ENCODE measurements at places on chromosomes 7 and 10.

- no peak for DNase-seq
Observed at GRCh38 chr10:117342641-117343040, 32.6 kb downstream of the PDZD8 start.

GRCh38 chr7:148763622-148764021, 64.9 kb downstream of the CUL1 start:
- no peak for DNase-seq

DNA sequence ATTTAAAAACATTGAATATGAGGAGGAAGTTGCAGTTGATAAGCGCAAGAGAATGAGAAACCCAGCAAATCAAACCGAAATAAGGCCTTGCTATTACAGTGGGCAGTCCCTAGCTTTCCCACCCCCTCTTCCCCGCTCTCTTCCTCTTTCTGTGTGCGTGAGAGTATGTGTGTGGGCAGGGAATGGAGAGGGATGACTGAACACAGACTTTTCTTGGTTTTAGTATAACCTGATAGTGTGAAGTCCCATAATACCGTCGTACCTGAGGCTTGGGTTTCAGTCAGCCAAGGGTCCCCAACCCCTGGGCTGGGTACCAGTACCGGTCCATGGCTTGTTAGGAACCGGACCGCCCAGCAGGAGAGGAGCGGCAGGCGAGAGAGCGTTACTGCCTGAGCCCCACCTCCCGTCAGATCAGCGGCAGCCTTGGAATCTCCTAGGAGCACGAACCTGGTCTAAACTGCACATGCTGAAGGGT, 255.3 kb downstream of the CELF2 start:
- no peak for DNase-seq

- DNase-seq: no peak
Observed at GRCh38 chr10:122656741-122657140, 42.9 kb downstream of the C10orf120 start.

DNA sequence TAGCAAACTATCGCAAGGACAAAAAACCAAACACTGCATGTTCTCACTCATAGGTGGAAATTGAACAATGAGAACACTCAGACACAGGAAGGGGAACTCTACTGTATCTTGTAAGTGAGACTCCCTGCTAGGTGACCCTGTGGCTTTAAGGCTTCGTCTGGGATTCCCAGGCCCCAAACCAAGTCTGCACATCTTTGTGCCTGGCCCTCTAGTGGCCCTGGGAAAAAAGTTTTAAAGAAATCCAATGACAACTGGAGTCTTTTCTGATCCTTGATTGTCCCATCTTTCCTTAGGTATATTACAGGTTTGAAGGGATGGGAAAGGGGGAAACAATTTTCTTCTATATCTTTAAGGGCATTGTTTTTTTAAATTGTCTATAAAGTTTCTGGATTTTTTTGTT, 10.6 kb upstream of the LIPM start:
- peak; percentile 46 for DNase-seq

GRCh38 chr10:31041011-31041410, 9.3 kb upstream of the ZNF438 start:
- DNase-seq: no peak

DNA sequence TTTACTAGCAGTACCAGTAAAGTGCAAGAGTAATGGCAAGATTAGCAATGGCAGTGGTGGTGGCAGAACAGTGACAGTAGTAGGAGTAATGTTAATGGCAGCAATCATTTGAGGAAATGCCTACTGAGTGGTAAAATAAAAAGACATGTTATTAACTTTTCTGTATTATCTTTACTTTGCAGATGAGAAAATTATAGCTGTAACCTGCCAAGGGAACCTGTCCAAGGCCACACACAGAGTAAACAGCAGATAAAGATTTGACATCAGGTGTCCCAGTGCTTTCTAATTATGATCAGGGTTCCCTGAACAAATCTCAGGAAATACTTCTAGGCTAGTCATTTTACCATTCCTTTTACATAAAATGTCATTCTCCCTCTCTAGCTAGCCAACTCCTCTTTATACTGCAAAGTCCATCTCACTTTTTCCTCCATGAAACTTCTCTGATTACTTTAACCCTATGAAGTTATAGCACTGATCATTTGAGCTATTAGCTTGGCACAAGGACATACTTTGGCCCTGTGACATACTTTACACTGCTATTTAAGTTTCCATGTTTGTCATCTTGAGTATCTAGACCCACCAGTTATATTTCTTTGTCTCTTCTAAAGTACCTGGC, 219.1 kb downstream of the TAX1BP1 start:
- no peak for DNase-seq

DNA sequence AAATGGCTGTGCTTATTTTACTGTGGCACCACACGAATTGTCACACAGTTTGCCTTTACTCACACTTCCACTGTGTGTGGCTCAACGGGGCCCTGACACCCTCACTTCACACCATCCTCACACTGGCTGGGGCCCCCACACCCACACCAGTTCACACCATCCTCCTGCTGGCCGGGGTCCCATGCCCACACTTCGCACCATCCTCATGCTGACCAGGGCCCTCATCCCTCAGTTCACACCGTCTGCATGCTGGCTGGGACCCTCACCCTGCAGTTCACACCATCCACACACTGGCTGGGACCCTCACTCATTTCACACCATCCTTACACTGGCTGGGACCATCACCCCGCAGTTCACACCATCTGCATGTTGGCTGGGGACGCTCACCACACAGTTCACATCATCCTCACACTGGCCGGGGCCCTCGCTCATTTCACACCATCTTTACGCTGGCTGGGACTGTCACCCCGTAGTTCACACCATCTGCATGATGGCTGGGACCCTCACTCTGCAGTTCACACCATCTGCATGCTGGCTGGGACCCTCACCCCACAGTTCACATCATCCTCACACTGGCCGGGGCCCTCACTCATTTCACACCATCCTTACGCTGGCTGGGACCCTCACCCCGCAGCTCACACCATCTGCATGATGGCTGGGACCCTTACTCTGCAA, 36.0 kb downstream of the BRI3 start:
- no peak for DNase-seq

GRCh38 chr10:103720328-103720963, 134.9 kb downstream of the SH3PXD2A start:
- no peak for DNase-seq

- DNase-seq: no peak
Observed at GRCh38 chr10:59279991-59280505, 82.3 kb downstream of the FAM13C start.

DNA sequence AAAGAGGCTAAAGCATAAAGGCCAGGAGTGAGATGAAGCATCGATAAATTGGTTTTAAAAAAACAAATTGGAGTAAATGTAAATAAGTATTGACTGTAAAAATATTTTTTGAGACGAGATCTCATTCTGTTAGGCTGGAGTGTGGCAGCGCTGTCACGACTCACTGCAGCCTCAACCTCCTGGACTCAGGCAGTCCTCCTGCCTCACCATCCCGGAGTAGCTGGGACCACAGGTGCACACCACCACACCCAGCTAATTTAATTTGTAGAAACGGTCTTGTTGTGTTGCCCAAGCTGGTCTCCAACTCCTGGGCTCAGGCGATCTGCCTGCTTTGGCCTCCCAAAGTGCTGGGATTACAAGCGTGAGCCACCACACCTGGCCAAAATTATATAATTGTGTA, 17.8 kb downstream of the HNRNPA2B1 start:
- DNase-seq: no peak

- DNase-seq: no peak
Observed at GRCh38 chr10:29199339-29199738, 89.5 kb upstream of the LYZL1 start.

GRCh38 chr10:43955002-43955596, 306.4 kb upstream of the ZNF32 start:
- no peak for DNase-seq

GRCh38 chr7:155173905-155174304, 103.8 kb downstream of the HTR5A start:
- no peak for DNase-seq

- DNase-seq: peak; percentile 55
Observed at GRCh38 chr7:73888959-73889358, 28.0 kb downstream of the TMEM270 start.

DNA sequence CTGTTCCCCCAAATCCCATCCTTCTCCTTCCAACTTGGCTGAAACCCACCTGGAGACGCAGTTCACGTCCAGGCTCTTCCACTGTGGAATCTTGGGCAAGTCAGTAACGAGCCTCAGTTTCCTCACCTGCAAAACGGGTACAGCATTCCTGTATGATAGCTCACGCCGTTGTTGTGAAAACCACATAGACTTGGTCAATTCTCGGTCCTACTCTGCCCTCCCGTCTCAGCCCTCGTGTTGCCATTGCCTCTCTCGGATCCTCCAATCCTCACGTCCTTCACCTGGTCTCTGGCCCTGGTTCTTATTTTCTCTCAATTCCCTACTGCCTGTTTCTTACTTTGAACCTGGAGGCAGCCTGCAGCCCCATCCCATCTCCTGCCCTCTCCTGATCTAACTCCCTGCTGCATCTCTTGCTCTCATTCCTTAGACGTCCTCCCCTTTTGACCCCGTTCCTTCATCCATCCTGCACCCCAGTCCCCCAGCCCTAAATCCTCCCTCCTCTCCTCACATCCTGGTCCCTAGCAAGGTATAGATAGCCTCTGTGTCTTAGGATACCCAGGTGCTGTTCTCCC, 2.0 kb upstream of the MUC12 start:
- DNase-seq: no peak

GRCh38 chr7:45681596-45682357, 107.6 kb downstream of the ADCY1 start:
- no peak for DNase-seq

DNA sequence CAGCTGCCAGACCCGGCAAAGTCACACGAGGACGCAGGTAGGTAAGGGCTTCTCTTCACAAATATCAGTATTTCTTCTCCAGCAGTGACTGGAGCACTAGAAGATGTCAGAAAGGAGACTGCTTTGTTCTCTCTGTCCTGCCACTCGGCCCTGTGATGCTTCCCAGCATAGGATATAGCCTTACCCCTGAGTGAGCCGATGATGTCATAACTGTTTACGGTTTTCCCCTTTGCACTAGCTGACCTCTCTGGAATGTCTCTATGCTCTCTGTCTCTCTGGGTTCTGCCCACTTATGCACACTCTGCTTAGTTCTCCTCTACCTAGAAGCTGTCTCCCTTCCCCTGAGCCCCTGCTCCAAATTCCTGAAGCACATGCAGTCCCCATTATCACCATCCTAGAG, 167.5 kb upstream of the PODXL start:
- DNase-seq: no peak

DNA sequence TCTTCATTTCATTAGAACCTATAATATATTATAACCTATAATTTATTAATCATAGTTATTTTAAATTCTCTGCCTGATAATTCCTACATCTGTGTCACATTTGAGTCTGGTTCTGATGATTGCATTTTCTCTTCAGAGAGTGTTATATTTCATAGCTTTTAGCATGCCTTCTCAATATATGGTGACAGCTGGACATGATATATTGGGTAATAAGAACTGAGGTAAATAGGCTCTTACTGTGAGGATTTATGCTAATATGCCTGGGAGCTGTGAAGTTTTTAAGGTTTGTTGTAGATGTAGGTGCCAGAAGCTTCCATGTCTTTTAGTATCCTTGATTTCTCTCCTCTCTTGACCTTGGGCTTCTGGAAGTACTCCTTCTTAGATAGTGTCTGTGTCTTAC, 325.9 kb upstream of the SEMA3D start:
- no peak for DNase-seq

GRCh38 chr10:86520871-86521677, 518 bp downstream of the WAPL start:
- DNase-seq: peak; percentile 51

DNA sequence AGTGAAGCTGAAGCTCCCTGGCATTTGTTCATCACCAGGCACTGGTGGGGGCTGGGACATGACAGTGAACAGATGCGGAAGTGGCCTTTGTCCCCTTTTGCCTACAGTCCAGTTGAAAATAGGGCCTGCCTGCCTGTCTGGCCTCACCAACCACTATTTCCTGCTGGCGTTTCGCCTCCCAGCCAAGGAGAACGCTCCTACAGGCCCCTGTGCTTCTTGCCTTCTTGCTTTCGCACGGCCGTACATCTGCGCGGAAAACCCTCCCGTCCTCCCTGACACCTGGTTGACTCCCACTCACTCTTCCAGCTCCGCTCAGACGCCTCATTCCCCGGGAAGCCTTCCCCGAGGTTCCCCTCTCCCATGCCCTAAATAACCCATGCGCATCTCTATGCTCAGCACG, 317.3 kb downstream of the PRPF18 start:
- DNase-seq: no peak

GRCh38 chr10:25954851-25955250, 20.8 kb downstream of the MYO3A start:
- no peak for DNase-seq

DNA sequence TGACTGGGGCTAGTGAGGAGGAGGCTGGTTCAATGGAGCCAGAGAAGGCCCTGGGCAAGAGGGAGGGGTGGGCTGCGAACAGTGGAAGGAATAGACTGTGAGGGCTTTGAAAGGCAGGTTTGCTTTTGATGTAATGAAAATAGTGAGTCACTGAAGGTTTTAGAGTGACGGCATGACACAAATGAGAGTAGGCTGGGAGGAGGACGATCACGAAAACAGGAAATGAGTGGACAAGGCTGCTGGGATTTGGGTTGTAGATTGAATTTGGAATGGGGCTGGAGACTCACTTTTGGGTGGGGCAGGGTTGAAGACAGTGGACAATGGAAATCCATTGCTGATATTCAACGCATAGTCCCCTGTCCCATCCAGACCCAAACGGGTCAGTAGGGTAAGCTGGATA, 139.6 kb downstream of the CDH23 start:
- DNase-seq: no peak

GRCh38 chr7:87129848-87130247, 22.4 kb upstream of the DMTF1 start:
- DNase-seq: no peak

DNA sequence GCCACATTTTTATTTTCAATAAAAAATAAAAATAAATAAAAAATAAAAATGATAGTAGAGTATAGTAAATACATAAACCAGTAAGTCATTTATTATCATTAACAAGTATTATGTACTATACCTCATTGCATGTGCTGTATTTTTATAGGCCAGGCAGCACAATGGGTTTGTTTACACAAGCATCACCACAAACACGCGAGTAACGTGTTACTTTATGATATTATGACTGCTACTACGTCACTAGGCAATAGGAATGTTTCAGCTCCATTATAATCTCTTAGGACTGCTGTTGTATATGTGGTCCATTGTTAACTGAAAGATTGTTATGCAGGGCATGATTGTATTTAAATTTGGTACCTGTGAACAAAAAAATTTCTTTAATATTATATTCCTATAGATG, 20.8 kb upstream of the SDHAF3 start:
- no peak for DNase-seq

DNA sequence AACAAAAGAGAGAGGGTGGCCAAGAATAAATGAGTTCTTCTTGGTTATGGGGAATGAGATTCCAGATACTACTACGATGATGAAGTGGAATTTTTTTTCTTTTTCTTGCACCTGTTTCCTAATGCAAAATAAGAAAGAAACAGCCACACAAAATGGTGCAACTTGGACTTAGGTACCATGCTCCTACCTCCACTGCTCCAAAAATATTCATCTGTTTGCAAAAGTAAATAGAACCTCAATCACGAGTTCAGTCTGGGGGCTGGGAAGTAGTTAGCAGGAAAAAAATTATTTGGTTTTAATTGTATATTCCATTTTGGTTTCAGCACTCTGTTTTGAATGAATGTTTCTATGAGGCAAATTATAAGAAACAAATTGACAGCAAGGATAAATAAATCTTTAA, 73.5 kb downstream of the SLC25A13 start:
- DNase-seq: no peak

GRCh38 chr7:7209412-7210050, 27.2 kb downstream of the C1GALT1 start:
- no peak for DNase-seq

Data from dermis blood vessel endothelial cell (primary cell).